ENCODE measurements at places on chromosomes 11 and 22. TPM values are rescaled to one million over a fixed set of nuclear protein-coding genes. Genes with fewer than 3 reads are reported as not detected.

GRCh38 chr11:106070606-106071005, 6.5 kb downstream of the KBTBD3 start:
- no peak for DNase-seq

Gene WNT7B
- total RNA-seq: not detected

DNA sequence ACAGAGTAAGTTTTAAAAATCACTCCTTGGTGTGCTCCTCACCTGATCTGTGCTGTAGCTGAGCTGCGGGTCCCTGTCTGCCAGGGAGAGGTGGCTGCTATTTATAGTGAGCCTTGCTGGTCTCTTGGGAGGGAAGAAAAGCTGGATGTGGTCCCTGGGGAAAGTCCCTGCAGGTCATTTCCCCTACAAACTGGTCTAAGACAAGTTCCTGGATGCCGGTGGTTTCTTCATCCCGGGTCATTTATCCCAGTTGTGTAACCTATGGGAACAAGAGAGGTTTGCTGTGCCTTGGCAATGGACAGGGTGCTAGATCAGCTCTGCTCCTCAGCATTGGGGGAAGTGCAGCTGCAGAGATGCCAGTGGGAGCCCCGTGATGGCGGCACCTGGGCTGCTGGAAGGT, at the start of gene SAA2:
Gene SAA2, minus strand, starts transcription at position 108 of the 400 bp plus-strand sequence. CDS start 657 bp downstream, outside the sequence.
- DNase-seq: no peak

- no peak for DNase-seq
Measured at GRCh38 chr11:46983598-46983997, 47.0 kb downstream of the CSTPP1 start.

DNA sequence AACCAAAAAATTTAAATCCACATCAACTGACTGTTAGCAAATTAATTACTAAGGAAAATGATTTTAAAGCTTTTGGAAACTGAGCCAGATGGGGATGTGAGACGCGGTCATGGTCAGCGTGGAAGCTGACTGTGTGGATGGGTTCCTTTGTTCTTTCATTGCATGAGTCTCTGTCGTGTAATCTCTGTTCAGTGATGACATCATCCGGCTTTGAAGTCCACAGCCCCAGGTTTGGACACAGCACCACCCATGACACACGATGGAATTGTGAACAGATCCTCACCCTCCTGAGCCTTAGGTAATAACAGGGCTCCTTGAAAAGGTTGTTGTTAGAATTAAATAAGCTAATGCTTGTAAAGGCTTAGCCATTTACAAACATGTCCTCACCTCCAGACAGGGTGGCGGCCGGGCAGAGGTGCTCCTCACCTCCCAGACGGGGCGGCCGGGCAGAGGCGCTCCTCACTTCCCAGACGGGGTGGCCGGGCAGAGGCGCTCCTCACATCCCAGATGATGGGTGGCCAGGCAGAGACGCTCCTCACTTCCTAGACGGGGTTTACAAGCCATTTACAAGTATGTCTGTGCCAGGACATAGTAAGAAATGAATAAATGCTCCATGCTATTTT, 677.3 kb downstream of the TBC1D22A start:
- DNase-seq: no peak

- no peak for DNase-seq
Measured at GRCh38 chr11:116793772-116794097, 2.1 kb upstream of the APOA5 start.

Gene DDI1
- total RNA-seq: not detected

DNA sequence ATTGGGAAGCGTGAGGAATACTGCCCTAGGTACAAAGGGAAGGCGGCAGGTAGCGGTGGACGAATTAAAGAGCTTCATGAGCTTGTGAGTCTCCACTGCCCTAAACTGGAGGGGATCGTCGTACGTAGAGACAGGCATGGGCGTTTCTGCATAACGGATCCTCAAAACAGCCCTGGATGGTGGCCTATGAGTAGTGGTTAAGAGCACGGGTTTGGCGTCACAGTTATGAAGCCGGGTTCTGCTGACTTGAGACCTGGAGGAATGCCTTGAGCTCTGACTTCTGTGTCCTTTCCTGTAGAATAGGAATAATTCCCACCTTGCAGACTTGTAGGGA, 335 bp downstream of the TMEM138 start:
- DNase-seq: no peak

Data from esophagus muscularis mucosa (tissue), 4 donors.